ENCODE measurements at places on chromosomes 5 and 9.

- DNase-seq = no peak
These were observed 78.5 kb upstream of the LRRTM2 start for GRCh38 chr5:138953387-138954256.

- DNase-seq = no peak
These were observed 30.0 kb downstream of the S1PR3 start for GRCh38 chr9:89021154-89021803.

DNA sequence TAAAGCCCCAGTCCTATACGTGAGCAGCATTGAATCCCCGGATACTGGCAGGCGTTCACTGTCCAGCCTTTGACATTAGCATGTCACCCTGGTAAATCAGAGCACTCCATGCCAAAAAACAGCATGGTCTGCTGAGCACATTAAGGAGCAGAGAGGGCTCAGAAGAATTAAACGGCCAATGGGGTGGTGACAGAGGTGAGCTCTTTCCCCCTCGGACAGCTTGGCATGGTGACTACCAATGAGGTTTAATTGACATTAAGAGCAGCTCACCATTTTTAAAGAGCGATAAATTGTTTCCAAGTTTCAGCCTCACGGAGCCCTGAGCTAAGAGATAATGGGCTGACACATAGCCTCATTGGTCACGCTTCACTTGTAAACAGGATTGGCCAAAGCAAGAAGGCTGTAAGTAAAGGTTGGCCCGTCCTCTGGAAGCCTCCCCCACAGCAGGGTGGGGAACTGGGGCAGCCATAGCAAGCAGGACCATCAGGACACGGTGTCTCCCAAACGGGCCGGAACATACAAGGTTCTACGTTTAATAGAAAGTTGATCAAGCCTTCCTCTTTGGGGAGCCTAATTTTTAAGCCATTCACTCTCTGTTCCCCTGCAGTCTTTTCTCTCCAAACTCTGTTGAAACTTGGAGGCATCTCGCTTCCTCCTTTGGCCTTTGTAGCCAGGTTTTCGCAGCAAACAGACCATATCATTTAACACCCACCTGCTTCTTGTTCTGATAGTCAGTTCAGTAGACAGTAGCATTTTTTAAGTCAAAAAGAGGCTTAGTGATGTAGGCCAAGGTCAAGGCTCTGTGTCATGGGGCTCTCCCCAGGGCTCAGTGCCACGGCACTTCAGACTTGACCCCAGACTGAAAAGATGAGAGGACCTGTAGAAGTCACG, 25.9 kb downstream of the QRFP start:
- no peak for DNase-seq

DNA sequence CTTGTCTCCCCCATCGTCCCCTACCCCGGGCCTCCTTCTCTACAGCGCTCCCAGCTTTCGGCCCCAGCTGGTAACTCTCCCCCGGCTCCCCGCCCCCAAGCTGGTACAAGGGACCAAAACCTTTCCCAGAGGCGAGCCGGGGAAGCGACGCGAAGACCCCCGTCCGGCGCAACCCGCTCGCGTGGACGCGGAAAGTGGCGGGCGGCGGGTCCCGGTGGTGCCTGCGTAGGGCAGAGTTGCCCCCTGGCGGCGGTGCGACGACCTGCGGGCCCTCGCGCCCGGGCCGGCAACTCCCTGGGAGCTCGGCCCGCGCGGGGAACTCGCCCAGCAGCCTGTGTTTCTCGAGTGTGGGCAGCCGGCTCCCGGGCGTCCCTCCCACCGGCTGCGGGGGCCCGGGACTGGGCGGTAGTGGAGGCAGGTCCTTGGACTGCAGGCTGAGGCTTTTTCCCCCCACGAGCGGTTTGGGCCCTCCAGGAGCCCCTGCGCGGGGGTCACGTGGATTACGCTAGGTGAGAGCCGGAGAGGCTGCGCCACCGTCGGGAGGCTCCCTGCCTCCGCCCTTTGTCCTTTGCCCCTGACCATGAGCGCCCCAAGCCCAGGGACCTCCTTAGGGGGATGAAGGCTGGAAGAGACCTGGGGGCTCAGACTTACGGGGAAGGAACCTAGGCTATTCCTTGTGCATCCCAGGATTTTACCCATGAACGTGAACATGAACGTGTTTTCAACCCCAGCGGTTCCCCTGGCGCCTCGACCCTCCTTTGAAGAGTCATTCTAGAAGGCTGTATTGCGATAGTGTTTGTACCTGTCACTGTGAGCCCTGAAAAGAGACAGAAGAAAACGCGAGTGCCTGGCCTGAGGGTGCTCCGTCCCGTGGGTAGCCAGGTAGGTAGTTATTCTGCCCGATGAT, 2.9 kb upstream of the FOXD1 start:
- peak; percentile 44 for DNase-seq

DNA sequence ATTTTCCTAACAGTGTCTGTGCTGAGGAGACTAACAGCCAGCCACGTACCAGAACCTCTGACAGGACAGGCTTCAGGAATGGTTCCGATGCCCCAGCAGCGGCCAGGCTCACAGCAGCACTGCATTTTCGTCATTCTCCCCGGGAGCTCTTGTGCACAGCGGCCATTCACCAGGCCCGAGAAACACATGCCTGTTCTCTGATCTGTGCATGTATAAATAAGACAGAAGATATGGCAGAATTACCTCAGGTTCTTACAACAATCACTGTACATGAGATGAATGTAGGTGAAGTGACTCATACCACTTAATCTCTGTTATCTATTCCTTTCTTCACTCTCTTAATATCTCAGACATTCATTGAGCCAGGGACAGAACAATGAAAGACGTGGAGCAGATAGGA, 143.0 kb downstream of the FBN2 start:
- DNase-seq = no peak

- DNase-seq = no peak
These were observed 76.6 kb upstream of the PPP1R26 start for GRCh38 chr9:135402739-135403695.

- no peak for DNase-seq
These were observed 241.4 kb downstream of the DRD1 start for GRCh38 chr5:175202463-175203068.

DNA sequence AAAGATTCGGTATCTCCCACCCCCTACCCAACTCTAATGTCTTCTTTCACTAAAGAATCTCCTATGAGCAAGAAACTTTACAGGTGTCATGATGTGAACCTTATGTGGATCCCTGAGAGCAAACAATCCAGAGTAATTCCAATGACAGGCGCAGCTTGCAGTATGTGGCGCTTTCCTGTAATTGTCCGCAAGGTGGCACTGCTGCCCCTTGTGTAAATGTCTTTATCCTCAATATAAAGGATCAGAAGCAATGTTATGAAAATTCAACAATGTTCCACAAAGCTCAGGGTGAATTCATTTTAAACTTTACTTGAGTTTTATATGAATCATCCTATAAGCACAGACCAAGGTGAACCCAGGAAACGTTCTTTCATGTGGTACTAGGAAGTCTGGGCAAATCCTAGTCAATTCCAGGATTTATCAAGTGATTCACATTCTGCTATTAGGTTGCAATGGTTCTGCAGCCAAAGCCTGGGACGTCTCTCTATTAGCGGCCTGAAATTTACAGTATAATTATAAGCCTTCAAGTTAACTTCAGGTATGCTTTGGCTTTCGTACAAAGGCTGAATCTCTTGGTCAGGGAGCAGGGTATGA, 113.7 kb downstream of the TRPM6 start:
- DNase-seq = peak; percentile 43

- DNase-seq = no peak
These were observed 153.0 kb downstream of the FER start for GRCh38 chr5:108900668-108901067.

- no peak for DNase-seq
These were observed 92.7 kb downstream of the HRH2 start for GRCh38 chr5:175750511-175750931.

GRCh38 chr5:99911971-99912370, 623.2 kb upstream of the FAM174A start:
- DNase-seq = no peak

DNA sequence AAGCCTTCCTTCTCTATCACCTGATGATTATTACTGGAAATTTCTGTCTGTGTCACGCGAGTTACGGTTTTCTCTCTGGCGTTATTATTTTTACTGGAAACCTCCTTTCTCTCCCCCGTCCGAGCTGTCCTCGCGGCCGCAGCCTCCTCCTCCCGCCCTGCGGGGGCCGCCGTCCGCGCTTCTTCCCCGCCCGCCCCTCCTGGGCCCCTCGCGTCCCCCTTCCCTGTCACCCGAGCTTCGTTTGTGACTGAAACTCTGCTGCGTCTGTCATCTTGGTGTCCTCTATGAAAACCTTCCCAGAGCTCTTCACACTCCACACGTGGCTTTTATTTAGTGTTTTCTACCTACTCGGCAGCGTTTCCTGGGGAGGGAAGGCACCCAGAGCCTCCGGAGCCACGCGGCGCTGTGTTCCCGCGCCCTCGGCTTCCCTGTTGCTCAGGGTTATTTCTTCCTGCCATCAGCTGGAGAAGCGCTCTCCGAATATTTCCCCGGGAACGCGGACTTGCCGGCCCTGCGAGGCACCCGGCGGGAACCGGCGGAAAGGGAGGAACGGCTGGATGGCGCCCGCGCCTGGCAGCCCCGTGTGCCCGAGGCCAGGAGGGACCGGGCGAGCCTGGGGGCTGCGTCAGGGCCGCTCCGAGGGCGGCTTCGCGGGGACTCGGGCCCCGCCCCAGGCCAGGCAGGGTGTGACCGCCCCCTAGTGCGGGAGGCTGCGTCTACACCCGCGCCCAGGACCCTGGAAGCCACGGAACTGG, 33.9 kb downstream of the TRIP13 start:
- DNase-seq = no peak

- no peak for DNase-seq
These were observed 31.4 kb upstream of the SPARC start for GRCh38 chr5:151718153-151718552.

GRCh38 chr5:52811067-52811749, 23.5 kb downstream of the ITGA1 start:
- no peak for DNase-seq

GRCh38 chr5:98750693-98751092, 22.8 kb upstream of the RGMB start:
- DNase-seq = no peak

DNA sequence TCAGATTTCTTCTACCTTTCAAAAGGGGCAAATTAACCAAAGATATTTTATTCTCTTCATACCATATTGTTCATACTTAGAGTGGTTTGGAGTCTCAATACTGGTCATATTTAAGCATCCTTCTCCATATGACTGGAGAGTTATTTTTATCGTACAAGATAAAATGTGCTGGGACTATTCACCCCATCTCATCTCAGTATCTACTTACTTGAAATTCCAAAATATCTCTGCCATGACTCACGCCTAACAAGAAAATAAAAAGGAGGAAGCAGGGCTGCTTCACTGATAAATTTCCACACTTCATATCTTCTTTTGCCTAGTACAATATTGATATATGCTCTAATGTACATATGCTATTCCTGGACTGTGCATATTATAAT, 277.9 kb upstream of the CDH9 start:
- no peak for DNase-seq
